Subcutaneous adipose tissue (tissue), 4 donors: ENCODE measurements at places on chromosomes 3 and 15. TPM values are rescaled to one million over a fixed set of nuclear protein-coding genes. Genes with fewer than 3 reads are reported as not detected.

The TMCO5A gene
- total RNA-seq = not detected

The NANOGP8 gene
- total RNA-seq = not detected

The CHL1 gene
- 173 TPM for total RNA-seq

The ZIC4 gene
- total RNA-seq = 3.4 TPM

The RTP4 gene
- total RNA-seq = 2.7 TPM

The FGF12 gene
- total RNA-seq = 2.0 TPM

The SNTN gene
- total RNA-seq = not detected

The TUSC7 gene
- total RNA-seq = not detected
